Stimulated activated CD4-positive, alpha-beta T cell treated with anti-CD3 and anti-CD28 coated beads, TNF-alpha, amount 100 ng/mL, for 24 hours (primary cell): ENCODE measurements at places on chromosomes 2 and 18.

DNA sequence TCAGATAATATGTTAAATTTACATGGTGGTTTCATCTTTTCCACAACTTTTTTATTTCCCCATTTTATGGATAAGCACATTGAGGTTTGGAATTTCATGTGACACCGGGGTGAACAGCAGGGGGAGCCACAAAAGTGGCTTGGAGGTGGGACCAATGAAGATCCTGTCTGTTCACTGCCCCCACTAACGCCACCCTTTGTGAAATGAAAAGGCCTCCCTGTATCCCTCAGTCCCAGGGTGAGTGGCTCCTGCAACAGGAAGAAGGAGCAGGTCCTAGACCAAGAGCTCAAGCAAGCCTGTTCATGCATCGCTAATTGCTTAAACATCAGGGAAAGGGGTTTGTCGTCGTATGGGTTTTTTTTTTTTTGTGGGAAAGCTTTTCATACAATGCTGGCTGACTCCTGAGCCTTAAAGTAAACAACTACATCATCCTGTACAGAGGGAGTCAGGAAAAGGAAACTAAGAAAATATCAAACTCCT is 267.8 kb upstream of the EPAS1 start:
- DNase-seq: no peak

DNA sequence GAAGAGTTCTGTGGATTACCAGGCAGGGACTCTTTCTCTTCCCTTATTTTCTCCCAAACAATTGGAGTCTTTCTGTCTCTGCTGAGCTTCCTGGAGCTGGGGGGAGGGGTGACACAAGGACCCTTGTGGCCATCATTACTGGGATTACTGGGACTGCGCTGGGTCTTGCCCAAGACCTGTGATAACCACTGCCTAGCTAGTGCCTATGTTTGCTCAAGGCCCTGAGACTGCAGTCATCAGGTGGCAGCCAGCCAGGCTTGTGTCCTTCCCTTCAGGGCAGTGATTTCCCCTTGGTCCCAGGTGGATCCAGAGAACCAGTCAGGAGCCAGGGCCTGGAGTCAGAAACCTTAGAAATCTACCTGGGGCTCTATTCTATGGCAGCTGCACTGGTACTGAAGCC is 355.6 kb downstream of the PARD3B start:
- no peak for DNase-seq

DNA sequence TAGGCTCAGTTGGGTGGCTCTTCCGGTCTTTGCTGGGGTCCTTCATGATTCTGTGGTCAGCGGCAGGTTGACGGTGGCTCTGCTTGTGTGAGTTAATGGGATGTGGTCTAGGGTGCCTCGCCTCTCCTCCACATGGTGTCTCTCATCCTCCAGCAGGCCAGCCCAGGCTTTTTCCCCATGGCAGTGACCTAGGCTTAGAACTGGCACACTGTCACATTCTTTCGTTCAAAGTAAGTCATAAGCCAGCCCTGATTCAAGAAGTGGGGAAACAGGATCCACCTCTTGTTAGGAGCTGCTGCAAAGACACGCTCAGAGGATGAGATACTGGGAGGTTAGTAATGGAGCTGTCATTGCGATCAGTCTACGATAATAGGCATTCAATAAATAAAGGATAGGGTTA is 46.0 kb upstream of the CTIF start:
- DNase-seq: no peak

GRCh38 chr2:75560768-75561565 is at the start of gene EVA1A:
TSS of gene EVA1A (minus strand) at chr2:75560939. CDS start at chr2:75518140, 42,799 bp downstream.
- peak; percentile 22 for DNase-seq

GRCh38 chr2:239085201-239085992 is 237.5 kb downstream of the TWIST2 start:
- no peak for DNase-seq

- no peak for DNase-seq
Measured at GRCh38 chr18:44227501-44227900, 453.2 kb upstream of the SETBP1 start.

GRCh38 chr18:34659579-34660517 is 50.2 kb upstream of the DTNA start:
- no peak for DNase-seq

DNA sequence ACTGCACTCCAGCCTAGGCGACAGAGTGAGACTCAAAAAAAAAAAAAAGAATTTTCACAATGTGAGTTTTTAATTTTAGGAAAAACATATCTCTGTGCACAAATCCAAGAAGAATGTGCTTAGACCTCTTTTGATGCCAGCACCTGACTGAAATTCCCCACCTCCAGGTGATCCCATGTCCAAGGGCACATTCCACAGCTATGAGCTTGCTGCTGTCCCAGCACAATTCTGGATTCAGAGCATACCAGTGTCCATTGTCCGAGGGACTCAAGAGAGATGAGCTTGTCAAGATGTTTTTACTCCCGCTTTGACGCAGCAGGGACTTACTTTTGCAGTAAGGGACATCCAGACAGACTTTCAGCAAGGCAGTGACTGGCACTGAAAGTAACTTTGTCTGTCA is 489.1 kb upstream of the ACVR2A start:
- DNase-seq: no peak

GRCh38 chr2:201285499-201285898 is 25.2 kb downstream of the CASP8 start:
- DNase-seq: no peak

- DNase-seq: no peak
Measured at GRCh38 chr2:238107525-238108422, 7.6 kb downstream of the ESPNL start.

- no peak for DNase-seq
Measured at GRCh38 chr2:23718931-23719700, 207.8 kb downstream of the ATAD2B start.

DNA sequence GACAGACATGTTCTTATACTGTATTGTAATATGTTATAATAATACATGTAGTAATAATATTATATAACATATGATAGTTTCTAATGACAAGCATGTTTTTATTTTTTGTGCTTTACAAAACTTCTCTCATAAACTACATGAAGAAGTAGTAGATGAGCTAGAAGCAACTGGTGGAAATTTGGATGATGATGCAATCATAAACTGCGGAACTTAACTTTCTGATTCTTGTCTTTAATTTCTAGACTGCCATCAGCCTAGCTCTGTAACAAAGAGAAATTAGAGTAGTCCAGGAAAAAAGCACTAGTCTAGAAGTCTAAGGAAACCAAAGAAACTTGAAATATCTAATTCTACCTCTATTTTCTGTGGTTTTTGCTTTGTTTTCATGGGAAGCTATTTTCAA is 71.0 kb upstream of the SPATS2L start:
- DNase-seq: no peak

GRCh38 chr2:72689579-72690195 is 136.1 kb downstream of the EXOC6B start:
- no peak for DNase-seq

GRCh38 chr18:13265911-13266217 is 47.3 kb downstream of the LDLRAD4 start:
- no peak for DNase-seq

DNA sequence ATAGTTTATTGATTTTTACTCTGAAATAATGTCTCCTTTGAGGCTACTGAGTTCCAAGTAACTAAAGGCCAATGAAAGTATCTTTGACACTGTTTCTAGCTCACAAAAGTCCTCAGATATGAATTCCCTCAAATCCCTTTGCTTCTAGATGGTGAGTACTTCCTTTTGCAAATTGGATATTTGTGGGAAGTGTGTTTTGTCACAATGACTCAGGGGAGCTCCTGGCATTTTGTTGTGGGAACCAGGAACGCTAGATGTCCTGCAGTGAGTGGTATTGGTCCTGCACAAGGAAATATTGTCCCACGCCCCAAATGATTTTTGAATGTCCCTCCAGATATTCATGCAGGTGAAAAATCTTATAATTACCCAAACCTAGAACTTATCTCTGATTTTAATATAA is 24.3 kb downstream of the TACR1 start:
- DNase-seq: no peak

DNA sequence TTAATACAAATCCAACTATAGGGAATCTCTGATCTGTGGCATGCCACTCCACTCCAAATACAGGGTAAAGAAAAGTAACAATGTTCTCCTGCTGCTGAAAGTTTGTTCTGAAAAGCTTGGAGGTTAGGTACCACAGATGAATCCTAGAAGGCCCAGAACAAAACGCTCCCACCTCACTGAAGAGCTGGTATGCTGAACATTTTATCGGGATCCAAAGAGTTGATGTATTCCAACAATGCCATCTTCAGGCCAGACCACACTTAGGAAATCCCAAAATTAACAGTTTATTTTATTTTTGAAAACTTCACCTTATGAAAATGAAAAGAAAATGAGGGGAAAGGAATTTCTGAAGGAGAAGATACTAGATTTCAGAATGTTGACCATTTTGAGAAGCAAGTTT is 145.1 kb upstream of the CDH19 start:
- no peak for DNase-seq

DNA sequence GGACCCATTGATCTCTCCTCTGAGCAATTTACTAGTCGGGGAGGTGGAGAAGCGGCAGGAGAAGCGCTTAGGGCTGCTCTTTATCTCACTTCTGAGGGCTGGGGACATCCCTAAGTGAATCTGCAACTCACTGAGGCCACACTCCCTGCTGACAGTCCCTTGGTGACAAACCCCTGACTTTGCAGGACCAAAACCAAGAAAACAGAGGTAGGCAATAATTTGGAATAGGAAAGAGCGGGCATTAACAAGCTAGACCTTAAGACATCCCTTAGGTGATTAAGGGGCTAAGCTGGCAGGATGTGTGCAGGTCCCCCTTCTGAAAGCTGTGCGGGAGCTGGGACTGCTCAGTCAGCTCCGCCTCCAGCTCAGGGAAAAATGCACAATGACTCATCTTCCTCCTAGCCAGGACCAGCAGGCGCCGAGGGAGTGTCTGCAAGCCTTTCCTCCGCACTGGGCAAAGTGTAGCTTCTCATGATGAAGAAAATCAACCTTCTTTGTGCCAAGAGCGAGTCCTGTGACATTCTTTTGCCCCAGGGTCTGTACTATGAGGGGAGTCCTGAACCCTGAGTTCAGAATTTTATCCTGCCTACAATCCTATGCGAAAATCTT is 63.3 kb downstream of the BOD1L2 start:
- DNase-seq: no peak

GRCh38 chr2:8408560-8409460 is 273.0 kb upstream of the ID2 start:
- DNase-seq: peak; percentile 43

GRCh38 chr2:48450936-48451602 is 78.9 kb upstream of the STON1 start:
- no peak for DNase-seq

- DNase-seq: no peak
Measured at GRCh38 chr2:26001743-26002351, 19.6 kb upstream of the KIF3C start.

DNA sequence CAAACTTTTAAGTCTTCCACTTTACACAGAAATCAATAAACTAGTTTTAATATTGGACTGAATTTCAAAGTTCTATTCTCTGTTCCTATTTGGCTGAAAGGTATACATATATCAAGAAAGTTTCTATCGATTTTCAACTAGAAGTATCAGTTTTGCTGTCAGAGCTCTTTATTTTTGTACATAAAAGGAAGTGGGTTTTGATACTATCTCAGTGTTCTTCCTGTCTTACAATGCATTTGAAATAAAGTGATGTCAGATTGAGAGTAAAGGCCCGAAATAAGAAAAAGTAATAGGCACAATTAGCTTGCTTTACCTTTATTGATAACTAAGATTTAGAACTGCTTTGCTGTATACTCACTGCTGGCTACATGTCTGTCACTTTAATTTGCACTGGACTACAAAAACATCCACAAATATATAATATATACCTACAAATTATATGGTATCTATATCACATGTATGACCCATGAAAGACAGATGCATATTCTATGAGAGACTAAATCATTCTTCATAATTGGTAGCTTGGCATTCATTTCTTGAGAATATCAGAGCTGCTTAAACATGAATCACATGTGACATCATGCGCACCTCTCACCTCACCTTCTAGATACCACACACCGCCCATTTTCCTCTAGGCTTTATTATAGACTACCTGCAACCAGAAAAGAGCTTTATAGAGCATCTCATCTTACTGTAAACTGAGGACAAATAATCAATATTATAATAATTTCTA is 83.6 kb downstream of the ASXL2 start:
- DNase-seq: no peak

DNA sequence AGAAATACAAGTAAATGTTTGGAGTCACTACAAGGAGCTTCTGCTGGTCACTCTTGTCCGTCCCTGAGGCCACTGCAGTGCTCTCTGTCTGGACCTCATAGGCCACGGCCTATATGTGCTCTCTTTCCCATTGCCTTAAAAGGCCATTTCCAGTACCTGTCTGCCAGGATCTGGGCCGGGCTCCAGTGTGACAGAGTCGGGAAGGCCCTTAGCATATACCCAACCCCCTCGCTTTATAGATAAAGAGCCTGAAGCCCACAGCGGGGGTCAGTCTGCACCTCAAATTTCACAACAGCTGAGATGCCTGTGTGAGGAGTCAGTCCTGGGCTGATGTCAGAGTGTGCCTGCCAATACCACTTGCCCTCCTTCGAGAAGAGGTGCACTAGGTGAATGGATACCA is 39.9 kb downstream of the ADD2 start:
- DNase-seq: no peak

- DNase-seq: no peak
Measured at GRCh38 chr2:33777786-33778185, 178.7 kb upstream of the FAM98A start.

DNA sequence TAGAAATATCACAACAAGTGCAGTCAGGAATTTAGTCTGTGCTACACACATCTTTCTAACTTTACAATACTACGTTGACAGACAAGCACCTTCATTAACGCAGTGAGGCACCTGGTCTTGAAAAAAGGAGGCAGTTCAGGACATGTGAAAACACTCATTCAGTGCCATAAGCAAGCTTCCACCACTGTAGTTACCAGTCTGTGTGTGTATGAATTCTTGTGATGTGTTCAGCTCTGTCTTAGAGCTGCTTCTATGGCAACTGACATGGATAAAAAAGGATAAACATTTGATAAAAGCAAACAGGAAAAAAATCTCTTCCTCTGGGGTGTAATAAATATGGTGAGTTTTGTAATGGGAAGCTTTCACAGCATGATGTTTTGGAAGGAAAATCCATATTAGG is 623.8 kb upstream of the NXPH2 start:
- no peak for DNase-seq

- no peak for DNase-seq
Measured at GRCh38 chr18:57833441-57834101, 30.5 kb upstream of the ATP8B1 start.

DNA sequence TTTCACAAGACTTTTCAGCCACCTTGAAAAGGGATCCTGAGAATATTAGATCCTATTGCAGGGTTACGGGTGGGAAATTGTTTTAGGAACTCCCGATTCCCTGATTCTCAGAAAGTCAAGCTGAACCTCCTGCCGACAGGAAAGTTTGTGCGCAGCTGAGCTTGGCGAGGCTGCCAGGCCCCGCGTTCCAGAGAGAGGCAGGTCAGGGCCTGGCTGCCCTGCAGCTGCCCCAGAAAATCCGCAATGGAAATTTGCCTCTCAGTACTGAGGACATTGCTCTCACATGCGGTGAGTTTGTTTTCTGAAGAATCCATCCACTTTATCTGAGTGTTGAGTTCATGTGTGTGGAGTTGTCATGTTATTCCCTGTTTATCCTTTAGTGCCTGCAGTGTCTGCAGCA is 144.2 kb downstream of the RTP5 start:
- DNase-seq: no peak
